ENCODE measurements at places on chromosomes 4 and X. TPM values are rescaled to one million over a fixed set of nuclear protein-coding genes. Genes with fewer than 3 reads are reported as not detected.

- DNase-seq: no peak
These were observed 263.3 kb upstream of the GPRIN3 start for GRCh38 chr4:89570931-89571330.

DNA sequence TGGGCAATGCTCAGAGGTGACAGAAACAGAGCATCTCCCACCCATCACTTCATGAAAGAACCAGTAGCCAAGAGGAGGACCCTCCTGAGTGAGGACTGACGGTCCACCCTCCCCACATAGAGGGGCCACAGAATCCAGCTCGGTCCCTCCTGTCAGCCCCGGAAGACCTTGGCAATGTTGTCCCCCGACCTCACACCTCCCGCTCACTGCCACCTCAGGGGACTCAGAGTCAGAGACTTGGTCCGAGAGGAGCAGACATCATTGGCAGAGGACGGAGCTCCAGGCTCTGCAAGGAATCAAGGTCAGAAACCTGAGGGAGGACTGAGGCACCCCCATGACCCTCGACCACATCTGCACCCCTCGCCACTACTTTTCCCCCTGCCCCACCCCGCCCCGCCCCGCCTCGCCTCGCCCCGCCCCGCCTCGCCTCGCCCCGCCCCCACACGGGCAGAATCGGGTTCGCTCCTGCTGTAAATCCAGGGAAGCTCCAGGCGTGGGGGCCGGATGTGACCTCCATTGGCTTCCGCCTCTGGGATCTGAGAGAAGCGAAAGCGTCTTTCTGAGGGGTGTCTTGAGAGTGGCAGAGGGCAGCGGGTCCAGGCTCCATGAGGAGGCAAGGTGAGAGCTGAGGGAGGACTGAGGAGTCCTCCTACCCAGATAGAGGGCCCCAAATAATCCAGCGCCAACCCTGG, at the start of gene MAGEA11:
Gene MAGEA11 (plus strand): TSS at position 516 of the 692 bp plus-strand sequence. CDS start 1,100 bp downstream, outside the sequence.
- DNase-seq: no peak

GRCh38 chr4:95693594-95693993, 144.8 kb upstream of the UNC5C start:
- DNase-seq: no peak

DNA sequence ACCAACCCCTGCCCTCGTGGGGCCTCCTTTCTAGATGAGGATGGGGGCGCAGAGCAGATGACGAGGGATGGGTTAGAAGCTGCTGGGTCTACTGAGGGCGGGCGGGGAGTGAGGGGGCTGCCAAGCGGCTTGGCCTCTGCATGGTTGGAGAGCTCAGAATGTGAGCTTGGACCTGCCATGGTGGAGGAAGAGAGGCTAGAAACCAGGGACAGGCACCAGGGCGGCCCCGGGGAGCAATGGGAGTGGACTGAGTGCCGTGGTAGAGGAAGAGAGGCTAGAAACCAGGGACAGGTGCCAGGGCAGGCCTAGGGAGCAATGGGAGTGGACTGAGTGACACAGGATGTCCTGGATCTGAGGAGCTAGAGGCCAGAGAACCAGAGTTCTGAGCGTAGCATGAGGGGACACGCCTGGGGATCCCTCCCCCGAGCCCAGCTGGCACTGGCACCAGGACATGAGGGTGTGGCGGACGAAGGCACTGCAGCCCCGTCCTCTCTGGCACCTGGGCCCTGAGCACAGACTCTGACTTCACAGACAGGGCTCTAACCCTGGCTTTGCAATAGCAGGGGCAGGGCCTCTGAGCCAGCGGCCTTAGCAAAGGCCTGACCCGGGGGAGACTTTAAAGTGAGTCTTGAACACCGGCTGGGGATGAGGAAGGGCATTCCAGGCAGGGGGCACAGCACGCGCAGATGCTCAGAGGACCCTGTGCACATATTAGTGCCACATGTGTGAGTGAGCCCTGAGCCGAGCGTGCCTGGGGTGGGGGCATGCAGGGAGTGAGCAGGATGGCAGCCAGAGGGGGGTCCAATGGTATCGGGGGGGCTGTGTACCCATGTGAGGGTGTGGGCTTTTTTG, 214.0 kb upstream of the PSAPL1 start:
- no peak for DNase-seq

TEX13B gene
- not detected for total RNA-seq

DNA sequence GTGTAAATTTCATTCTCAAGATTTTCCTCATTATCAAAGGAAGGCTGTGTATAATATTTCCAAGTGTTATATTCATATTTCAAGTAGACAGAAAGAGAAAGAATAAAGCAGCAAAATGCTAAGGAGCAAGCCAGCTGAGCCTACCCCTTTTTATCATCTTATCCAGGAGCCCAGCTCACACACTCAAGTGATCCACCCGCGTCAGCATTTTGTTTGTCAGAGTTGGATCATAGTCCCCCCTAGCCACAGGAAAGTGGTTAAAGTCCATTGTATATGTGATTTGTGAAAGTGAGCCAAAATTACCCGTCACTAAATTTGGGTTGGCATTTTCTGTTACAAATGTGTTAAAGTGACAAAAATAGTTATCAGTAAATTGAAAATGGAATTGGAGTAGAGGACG, 289.3 kb upstream of the CTSO start:
- DNase-seq: no peak

MAGEC1 gene
- total RNA-seq: not detected

GRCh38 chr4:142721187-142721586, 124.9 kb downstream of the INPP4B start:
- no peak for DNase-seq

LRP2BP gene
- 1.9 TPM for total RNA-seq

PNCK gene
- total RNA-seq: 0.99 TPM

GRCh38 chrX:123860983-123861382, 1.1 kb downstream of the XIAP start:
- DNase-seq: peak; percentile 3

DNA sequence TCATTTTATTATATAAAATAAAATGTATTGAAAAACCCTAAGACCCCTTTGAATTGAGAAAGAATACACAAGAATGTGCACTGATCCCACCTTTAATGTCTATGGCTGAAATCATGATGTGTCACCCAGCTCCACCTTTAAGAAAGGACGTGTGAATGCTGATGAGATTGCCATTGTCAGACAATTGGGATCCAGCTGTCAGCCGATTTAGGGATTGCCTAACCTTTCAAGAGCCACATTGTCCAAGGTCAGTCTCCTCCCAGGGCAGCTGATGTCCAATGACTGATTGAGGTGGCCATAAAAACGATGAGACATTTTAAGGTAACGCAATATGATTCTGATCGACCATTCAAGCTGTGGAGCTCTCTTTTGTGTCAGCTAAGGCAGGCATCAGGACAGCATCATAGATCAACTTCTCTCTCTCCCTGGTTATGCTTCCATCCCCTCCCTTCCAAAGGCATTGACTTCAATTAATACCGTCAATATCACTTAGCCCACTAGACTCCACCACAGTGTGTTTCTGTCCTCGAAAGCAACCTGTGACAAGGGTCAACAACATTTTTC, 1676.4 kb downstream of the PCDH7 start:
- DNase-seq: no peak

DNA sequence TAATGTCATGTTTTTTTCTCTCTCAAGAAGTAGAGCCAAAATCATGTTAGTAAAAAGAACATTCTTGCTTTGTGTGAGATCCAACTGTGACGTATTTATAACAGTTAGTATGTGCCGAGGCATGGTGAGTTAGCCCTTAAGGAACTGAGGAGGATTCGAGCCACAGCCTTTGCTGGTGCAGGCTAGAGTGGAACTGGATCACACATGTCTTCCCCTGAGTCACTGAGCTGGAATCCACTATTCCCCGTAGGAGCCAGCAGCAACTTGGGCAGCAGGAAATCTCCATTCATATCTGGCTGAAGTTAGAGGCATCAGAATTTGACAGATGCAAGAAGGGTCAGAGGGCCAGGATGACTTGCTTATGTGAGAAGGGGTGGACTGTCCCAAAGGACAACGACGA, 144.6 kb upstream of the KIT start:
- peak; percentile 84 for DNase-seq

DNA sequence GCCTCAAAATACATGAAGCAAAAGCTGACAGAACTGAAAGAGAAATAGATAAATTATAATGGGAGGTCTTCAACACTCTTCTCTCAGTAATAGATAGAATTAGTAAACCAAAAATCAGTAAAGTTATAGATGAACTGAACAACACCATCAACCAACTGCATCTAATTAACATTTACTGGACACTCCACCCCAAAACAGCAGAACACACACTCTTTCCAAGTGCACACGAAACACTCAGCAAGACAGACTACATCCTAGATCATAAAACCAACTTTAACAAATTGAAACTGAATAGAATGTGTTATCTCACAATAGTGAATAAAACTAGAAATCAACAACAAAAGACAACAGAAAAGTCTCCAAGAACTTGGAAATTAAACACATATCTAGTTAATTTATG, 25.1 kb upstream of the TCEAL4 start:
- no peak for DNase-seq

HTT-AS gene
- not detected for total RNA-seq

DNA sequence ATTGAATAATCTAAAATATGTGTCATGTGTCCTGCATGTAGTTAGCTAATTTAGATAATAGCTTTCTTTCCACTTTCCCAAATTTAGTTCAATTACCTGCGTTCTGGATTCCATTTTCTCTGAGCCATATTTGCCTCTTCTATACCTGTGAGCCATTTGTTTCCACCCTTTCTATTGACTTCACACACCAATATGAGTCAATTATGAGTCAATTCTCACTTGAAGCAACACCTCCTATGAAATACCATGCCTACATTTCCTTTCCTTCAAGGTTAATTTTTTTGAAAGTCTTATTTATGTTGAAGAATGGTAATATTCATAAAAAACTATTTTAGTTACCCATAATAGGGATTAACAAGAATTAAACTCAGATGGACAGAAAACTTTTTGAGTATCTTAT, 25.8 kb downstream of the NPY2R start:
- DNase-seq: no peak

CLGN gene
- total RNA-seq: 0.59 TPM

- DNase-seq: no peak
These were observed 191.2 kb downstream of the FRMPD4 start for GRCh38 chrX:12329476-12329875.

DNA sequence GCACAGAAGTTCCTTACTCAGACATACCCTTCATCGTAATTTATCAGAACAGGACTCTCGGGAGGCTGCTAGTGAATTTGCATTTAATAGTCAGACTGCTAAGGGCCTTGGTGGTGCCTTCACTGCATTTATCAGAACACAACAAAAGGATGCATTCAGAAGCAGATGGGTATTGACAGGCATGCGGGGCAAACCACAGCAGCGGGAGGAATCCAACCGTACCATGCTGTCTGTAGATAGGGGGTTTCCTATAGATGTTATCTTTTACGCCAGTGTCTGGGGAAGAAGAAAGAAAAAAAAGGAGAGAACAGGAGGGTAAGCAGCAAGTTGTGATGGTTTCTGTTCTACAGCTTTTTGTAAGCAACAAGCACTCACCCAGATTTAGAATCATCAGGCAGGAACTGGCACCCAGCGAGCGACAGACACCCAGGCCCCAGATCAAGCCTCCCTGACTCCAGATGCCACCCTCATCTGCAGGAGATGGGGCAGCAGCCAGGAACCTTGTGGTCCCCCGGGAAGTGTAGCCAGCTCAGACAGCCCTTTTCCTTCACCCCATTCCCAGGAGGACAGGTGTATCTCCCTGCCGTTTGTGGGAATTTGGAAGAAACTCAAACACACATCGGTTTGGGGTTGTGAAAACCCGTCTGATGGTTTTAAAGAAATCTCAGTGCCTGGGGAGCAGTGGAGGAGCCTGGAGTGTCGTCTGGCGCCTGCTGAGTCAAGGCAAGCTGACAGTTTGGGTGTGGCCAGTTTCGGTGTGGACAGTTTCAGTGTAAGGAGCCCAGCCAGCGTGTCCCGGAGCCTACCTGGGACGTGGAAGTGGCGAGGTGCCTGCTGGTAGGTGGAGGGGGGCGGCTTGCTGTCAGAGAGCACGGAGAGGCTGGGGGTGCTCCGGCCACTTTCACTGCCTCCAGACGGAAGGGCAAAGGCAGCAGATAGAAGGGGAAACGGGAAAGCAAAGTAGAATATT, 80.0 kb upstream of the AFAP1 start:
- DNase-seq: no peak

GRCh38 chr4:144614850-144615585, 30.9 kb upstream of the HHIP start:
- peak; percentile 65 for DNase-seq

IL9R gene
- total RNA-seq: not detected

GRCh38 chrX:155086202-155086840, 15.0 kb downstream of the BRCC3 start:
- DNase-seq: no peak

DNA sequence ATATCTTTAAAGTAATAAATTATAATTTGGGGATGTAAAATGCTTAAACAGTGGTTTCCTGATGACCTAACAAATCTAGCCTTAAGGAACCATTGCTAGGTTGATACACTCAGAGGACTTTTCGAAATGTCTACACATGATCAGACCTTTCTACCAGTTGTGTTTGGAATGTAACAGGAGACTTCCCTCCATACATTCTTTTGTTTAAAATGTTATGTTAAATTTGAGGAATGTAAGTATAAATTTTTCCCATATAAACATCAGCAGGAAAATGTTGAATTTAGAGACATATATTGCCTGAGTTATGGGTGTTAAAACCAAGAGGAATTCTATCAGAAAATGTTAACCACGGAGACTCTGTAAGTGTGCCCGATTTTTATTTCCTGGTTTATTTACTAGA, 190.6 kb upstream of the SPRY1 start:
- DNase-seq: no peak

ANXA10 gene
- total RNA-seq: not detected

GRIA3 gene
- total RNA-seq: 7.3 TPM

- no peak for DNase-seq
These were observed 113.0 kb upstream of the LNX1 start for GRCh38 chr4:53704329-53704728.

DNA sequence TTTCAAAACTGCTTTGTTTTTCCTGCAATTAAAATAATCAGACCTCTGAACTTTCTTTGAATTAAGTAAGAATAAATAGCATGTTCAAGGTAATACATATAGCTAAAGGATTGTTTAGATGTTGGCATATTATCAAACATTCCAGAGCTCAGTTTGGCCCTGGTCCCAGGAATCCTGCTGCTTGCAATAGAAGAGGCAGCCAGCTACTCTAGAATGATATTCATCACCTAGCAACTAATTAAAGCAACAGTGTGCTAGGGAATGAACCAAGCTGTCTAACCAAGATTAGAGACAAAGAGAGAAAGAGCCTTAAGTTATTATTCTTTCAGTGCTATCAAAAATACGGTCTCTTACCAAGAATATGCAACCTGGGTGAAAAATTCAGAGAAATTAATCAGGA, 460.9 kb downstream of the GABRG1 start:
- peak; percentile 71 for DNase-seq

HSFX4 gene
- not detected for total RNA-seq

GRCh38 chrX:120751683-120752082, 121.8 kb upstream of the C1GALT1C1 start:
- no peak for DNase-seq

DNA sequence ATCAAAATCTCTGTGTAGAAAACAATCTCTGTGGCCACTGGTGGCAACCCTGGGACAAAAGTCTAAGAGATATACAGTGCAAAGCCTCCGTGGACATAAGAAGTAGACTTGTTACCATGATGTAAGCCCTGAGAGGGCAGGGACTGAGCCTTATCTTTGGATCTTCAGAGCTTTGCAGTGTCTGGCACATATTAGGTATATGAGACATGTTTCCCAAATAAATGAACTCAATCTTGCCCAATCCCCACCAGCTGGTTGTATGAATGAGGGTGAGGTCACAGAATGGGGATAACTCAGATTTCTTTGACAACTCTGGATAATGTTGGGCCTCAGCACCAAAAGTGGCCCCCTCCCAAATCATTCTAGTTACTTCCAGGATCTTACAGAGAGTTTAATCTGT, 511.4 kb upstream of the DIPK2B start:
- DNase-seq: no peak

All from skin of body (tissue), 3 donors.